ENCODE measurements at places on chromosomes 11 and 22.

- no peak for DNase-seq
These were observed 103.0 kb downstream of the PLEKHA7 start for GRCh38 chr11:16911186-16911585.

GRCh38 chr11:61120706-61121191 is 18.5 kb downstream of the CD5 start:
- DNase-seq: peak; percentile 27

DNA sequence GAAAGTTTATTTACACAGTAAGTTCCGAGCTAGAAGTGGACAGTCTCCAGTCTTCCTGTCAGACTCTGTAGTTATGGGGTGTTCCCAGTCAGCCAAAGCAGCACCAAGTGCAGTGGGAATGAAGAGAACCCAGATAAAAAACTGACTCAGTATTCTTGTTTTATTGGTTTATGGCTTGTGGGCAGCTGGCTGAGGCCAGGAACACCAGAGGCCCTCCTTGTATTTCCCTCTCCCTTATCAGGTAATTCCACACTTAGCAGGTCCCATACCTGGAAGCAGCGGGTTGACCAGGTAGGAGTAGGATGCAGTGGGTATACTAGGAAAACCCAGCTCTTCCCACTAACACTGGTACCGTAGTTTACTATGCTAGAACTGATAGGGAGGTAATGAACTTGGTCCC is 3.5 kb upstream of the BACE1-AS start:
- no peak for DNase-seq

GRCh38 chr11:110798201-110798900 is 86.1 kb upstream of the ARHGAP20 start:
- no peak for DNase-seq

DNA sequence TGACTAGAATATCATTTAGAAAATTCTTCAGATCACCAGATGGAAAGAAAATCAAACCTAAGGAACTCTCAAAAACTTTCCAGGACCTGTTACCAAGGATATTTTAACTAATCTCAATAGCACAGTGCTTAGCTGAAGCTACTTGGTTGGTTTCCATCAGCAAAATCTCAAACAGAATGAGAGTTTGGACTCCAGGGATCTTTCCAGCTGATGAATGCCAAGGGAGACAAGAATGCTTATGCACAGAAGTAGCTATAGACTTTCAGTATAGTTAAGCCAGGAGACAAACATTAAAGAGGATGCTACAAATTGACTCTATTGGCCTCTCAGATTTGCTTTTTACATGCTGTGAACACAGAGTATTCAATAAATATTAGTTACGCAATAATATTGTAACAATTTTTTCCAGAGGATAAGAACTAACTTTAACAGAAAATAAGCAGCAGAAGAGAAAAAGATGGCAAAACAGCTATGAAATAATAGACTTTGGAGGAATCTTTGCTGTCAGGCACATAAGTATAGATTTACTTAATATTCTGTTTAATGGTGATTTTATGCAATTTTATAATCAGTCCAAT is 331.4 kb downstream of the DLG2 start:
- DNase-seq: no peak

- DNase-seq: no peak
These were observed 91.9 kb upstream of the BID start for GRCh38 chr22:17866127-17866526.

DNA sequence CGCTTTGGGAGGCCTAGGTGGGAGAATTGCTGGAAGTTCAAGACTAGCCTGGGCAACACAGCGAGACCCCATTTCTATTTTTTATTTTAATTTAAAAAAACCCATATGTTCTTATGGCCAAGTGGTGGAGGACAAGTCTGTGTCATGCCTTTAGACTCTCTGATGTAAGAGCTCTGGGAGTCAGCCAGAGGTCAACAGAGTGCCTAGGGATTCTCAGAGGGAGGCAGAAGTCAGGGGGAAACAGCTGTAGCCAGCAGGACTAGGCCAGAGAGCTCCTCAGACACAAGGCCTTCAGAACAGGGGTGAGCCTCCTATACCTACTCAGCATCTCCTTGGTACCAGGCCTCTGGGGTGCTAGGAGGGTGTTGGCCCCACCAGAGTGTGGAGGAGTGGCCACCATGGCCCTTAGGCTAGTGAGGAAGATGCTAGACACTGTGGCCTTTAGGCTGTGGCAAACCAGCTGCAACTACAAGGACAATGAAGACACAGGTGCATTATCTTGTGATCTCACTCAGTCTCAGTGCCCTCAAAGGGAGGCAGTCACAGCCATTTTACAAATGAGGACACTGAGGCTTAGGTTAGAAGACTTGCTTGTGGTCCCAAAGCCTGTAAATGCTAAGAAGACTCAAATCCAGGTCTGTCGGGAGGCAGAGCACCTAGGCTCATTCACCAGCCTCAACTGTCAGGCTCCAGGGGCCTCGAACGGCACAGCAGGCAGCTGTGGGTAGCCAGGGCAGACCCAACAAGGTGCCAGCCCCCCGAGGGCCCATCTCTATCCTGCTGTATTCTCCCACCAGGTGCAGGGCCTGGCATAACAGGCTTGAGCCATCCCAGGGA is 5.0 kb downstream of the ZP1 start:
- peak; percentile 67 for DNase-seq

DNA sequence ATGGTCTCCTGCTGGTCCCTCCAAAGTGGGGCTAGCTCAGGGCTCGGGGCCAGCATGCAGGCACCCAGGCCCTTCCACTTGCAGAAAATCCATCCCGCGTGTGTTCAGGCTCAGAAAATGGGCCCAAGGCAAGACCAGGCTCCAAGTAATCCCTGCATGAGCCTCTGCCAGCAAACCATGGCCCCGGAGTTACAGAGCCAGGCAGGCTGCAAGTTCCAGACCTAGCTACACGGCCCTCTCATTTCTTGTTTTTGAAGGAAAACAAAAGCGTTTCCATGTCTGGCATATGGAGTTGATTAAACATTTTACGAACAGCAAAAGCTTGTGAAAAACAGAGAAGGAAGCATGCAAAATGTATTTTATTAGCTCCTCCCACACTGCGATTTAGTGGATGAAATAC is 29.7 kb downstream of the KIAA0930 start:
- DNase-seq: peak; percentile 66

DNA sequence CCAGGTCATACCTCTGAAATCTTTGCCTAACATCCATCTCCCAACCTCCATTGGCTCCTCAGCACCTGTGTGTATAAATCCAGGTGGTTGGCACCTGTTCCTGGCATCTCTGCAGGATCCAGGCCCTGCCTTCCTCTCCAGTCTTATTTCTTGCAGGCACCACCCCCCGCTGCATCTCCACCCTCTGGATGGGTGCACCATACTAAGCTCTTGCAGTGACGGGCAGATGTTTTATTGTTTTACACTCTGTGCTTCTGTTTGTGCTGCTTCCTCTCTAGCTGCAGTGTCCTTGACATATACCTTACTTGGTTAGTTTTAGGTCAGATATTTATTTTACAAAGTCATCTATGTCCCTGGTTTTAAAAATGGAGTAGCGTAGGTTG is 102.6 kb downstream of the TBC1D22A start:
- DNase-seq: no peak

- no peak for DNase-seq
These were observed 120.9 kb upstream of the B3GAT1 start for GRCh38 chr11:134532921-134533421.

Data from AG08395 (cell line).